Fibroblast of the aortic adventitia (primary cell): ENCODE measurements at places on chromosomes 4 and X. TPM values are rescaled to one million over a fixed set of nuclear protein-coding genes. Genes with fewer than 3 reads are reported as not detected.

Gene FRG2
- total RNA-seq, result not detected in 2 replicates

Gene ARHGEF38
- total RNA-seq, result not detected in 2 replicates

Gene EDNRA
- 10.8 and 37.6 TPM in 2 replicates for total RNA-seq

Gene S100P
- total RNA-seq, result not detected in 2 replicates

Gene DCAF12L2
- total RNA-seq, result not detected in 2 replicates

Gene OPRPN
- total RNA-seq, result not detected in 2 replicates

Gene FGFBP1
- total RNA-seq, result not detected in 2 replicates

Gene BMX
- 0.18 and 0.90 TPM in 2 replicates for total RNA-seq

Gene MPP1
- 10.0 and 23.3 TPM in 2 replicates for total RNA-seq

Gene CENPE
- total RNA-seq, result 1.2 and 26.9 TPM in 2 replicates

Gene TRPC5OS
- not detected in 2 replicates for total RNA-seq

Gene PDS5A
- total RNA-seq, result 78.4 and 123 TPM in 2 replicates

Gene PABPC1L2A
- not detected in 2 replicates for total RNA-seq

Gene POLN
- 3.7 and 4.9 TPM in 2 replicates for total RNA-seq

Gene SOD3
- 65.3 and 75.2 TPM in 2 replicates for total RNA-seq

Gene UGT2A1
- not detected in 2 replicates for total RNA-seq

Gene GIMD1
- not detected in 2 replicates for total RNA-seq

Gene TMEM150C
- total RNA-seq, result 0.45 and 1.9 TPM in 2 replicates

Gene GSX2
- total RNA-seq, result not detected in 2 replicates
